ENCODE measurements at places on chromosomes 7 and 10.

- DNase-seq: no peak
These were observed 28.4 kb upstream of the CNPY1 start for GRCh38 chr7:155574556-155575290.

DNA sequence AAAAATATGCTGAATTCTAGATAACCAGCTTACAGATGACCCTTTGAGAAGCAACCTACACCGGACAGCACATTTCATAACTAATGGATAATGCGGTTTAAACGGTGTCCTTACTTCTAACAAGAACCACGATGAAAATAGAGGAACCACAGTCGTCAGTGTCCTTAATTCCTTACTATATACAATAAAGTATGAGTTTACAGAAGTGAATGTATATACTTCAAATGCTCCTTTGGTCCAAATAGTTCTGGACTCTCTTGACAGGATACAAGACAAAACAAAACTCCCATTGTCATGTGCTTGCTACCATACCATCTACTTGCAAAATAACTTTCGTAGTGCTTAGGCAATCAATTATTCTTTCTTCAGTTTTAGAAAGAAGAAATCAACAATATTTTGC, 2.4 kb downstream of the NAMPT start:
- DNase-seq: no peak

DNA sequence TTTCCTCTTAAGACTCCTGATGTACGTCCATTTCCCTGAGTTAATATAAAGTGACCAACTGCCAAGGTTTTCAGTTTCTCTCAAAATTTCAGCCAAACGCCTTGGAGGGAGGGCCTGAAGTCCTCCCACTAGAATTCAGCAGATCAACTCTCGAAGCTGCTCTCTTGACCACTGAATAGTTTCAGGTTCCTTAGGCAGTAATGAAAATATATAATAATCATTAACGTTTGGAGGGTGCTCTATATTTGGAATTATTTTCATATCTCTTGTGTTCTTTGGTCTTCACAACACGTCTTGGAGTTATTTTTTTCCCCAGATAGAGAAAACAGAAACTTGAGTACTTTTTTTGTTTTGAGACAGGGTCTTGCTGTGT, 123.6 kb upstream of the SFMBT2 start:
- no peak for DNase-seq

DNA sequence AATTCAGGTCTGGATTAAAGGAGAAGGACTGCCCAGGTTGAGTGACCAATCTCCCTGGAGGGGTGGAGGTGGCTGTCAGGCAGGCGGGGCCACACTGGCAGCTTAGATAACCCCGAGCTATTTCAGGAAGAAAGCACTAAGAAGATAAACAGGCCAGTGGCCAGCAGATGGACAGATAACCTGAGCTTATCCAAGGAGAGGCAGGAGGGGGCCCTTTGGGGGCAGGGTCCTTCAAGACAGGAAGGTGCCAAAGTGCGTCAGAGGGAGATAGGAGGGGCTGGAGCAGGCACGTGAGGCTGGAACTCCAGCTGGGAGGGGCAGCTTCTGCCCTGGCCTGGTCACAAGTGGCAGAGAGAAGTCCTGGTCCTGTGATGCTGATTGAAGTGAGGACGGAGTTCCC, 29.8 kb upstream of the PODXL start:
- no peak for DNase-seq

DNA sequence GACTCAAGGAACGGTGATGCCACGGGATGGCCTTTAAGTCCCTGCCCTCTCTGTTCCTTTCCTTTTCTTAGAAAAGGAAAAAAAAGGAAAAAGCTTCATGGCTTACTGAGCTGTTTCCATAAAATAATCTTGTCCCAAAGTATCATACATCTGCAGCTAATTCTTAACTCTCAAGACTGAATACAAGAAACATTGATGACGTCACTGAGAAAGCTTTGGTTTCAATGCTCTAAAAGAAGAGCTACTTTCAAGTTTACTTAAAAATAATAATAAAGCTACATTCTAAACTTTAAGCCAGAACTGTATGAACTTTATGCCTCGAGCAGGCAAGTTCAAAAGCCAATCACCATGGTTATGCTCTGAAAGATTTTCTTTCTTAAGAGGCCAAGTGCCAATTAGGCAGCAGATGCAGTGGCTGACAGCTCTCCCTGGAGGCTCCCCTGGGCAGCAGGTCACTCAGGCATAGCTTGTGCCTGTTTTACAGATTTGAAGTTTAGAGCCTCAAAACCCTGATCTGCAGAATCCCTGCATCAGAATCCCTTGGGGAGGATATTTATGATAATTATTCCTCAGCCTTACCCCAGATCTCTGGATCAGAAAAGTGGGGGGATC, 165.0 kb downstream of the CHN2 start:
- no peak for DNase-seq

- no peak for DNase-seq
These were observed 121.6 kb upstream of the SDK1 start for GRCh38 chr7:3179456-3179855.

GRCh38 chr10:124384591-124385190, 34.0 kb downstream of the OAT start:
- DNase-seq: no peak

DNA sequence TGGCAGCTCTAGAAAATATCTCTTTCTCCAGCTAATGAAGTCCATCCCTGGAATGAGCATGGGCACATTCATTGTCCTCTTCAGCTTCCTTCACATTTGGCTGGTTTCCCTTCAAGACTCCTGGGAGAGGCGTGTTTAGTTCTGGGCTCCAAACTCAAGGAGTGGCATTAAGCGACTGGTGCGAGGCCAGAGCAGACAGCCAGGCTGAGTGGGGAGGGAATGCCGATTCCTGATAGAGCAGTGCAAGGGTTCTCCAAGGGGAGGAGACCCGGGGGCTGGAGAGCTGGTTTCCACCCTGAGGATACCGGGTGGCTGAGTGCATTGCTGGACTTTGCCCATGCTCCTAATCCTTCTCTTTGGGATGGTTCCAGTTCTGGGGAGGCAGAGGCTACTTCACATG, 372.1 kb downstream of the RPS24 start:
- DNase-seq: no peak

GRCh38 chr10:58206251-58206650, 61.4 kb downstream of the IPMK start:
- DNase-seq: no peak

DNA sequence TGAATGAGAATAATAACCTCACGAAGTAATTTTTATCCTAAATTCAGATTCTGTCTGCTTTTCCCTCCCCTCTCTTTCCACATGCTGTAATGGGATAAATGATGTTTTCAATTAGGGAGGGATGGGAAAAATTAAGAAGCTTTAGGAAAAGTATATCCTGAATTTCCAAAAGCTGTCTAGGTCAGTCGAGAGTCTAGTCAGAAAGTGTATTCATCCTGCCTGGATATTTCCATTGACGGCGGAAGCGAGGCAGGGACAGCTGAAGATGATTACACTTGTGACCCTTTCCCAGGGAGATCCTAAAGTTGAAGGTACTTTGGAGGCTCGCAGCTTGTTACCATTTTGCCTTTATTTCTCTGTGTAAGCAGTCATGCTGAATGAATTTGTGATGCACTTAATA, 204.1 kb downstream of the ZNF365 start:
- DNase-seq: no peak

GRCh38 chr7:114084472-114085312, 165.9 kb upstream of the PPP1R3A start:
- no peak for DNase-seq

GRCh38 chr7:98284335-98285036, 3.0 kb downstream of the BRI3 start:
- DNase-seq: no peak

- no peak for DNase-seq
These were observed 90.0 kb downstream of the PROSER2 start for GRCh38 chr10:11913079-11913641.

DNA sequence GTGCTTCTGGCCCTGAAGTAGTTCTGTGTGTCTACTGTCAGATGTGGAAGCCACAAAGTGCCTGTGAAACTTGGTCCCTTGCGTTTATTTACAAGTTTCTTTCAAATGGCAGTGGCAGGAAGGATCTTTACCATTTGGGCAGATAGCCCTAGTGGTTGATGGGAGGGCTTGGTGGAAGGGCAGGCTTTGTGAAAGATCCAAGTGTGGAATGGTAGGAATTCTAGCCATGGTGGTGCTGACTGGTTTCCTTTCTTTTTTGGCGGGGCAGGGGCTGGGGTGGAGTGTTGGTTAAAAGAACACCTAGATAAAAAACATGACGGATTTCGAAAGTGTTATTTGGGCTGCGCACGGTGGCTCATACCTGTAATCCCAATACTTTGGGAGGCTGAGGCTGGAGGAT, 27.0 kb downstream of the AUTS2 start:
- no peak for DNase-seq

- no peak for DNase-seq
These were observed 287.8 kb upstream of the CDC14C start for GRCh38 chr7:48636391-48637015.

DNA sequence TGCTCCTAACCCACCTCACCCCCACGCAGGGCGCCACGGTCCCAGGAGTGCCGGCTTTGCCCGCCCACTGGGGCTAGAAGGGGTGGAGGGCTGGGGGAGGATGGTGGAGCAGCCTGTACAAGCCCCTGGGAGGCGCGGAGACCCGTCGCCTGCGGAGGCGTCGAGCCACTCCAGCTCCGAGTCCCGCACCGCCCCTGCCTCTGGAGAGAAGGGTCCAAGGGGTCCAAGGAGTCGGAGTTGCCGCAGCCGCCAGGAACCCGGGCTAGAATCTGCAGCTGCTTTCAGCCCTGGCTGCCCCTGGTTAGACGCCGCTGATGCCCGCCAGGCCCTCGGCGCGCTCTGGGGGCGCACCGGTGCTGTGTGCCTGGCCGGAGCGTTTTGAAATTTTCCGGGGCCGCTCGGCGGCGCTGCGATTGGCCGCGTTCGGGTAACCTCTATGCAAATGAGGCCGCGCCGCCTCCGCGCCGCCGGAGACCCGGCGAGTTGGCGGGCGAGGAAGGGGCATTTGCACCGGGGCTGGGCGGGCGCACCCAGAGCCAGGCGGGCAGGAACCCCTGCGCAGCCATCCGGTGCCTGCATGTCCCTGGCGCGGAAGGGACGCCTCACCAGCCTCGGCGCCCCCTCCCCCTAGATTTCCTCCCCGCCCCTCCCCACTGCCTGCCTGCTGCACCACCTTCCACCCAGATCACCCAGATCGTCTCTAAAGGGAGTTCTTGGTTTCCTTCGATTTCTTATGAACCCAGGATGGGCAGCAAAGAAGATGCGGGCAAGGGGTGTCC, at the start of gene HMX2:
TSS of gene HMX2 (plus strand) at position 502 of the 779 bp plus-strand sequence. CDS start at position 745, 243 bp downstream.
- DNase-seq: no peak

DNA sequence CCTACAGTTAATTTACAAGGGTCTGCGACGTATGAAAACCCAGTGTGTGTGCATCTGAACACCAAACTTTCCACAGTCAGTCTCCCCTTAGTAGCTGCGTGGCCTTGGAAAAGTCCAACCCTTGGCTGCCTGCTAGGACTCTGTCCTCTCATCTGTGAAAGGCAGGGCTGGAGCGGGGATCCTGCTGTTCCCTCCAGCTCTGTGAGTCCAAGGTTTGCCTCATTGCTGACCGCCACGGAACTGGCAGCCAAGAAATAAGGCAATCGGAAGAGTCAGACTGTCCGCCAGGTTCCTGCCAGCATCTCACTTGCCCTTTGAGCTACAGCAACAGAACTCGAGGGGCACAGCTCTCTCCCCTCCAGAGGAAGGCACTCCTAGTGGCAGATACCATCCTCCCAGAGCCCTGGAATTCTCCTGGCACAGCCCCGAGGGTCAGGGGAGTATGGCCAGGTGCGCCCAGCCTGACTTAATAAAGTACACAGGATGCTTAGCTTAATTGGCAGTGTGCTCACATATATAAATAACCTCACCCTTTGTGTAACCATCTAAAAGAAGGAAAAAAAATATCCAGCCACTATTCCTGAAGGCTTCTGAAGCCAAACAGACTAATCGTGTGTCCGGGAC, 530.1 kb upstream of the FOXK1 start:
- DNase-seq: no peak

- no peak for DNase-seq
These were observed 39.2 kb upstream of the PPP1R3C start for GRCh38 chr10:91672021-91672608.

DNA sequence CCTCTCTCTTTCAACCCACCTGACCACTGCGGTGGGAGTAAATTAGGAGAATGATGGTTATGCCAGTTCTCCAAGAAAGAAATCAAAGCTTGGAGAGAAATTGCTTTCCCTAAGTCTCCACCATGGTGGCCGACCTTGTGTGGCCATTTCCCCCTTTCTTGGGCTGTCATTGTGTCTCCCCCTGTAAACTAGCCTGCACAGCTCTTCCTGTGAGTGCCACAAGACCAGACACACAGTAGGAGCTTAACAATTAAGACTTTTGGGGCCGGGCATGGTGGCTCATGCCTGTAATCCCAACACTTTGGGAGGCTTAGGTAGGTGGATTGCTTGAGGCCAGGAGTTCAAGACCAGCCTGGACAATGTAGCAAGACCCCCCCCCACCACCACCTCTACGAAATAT, 18.9 kb upstream of the LIMK1 start:
- no peak for DNase-seq

DNA sequence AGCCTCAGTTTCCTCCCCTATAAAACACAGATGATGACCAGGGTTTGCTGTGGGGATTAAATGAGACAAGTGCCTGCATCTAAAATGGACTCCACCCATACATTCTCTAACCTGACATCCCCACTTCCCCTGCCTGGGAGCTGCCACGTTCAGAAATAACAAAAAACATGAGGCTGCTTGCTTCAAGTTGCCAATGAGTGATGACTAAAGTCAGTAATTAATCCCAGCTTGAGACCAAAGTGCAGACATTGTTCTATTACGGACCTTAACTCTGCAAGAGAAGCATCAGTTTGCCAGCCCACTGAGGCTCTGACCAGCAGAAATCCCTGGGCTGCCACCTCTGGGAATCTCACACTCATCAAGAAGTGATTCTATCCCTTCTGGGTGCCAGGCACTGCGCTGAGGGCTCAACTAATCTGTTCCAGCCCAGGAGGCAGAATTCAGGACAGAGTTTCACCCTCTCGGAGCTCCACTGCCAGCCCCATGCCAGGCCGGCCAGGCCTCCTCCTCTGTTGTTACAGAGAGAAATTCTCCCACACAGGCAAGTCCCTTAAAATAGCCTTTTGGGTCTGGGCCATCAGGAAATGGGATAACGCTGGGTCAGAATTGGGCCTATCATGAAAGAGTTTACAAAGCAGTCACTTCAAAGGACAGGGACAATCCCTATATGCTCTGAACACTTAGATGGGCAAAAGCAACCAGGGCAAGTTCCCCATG, 11.4 kb downstream of the SH3PXD2A start:
- no peak for DNase-seq

DNA sequence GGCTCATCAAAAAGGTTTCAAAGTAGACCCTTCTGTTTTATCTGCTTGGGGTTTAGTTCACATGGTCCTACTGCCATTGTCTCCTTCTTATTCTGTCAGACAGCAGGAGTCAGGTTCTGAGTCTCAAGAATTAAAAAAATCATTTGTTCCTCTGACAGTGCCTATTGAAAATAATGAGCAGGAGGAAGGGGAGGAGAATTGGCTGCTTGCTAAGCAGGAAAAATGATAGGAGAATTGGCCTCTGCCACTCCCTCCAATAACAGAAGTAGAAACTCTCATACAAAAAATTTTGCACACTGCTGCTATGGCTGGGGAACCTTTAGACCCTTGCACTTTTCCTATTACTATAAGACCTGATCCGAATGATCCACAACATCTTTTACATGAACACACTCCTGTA, 35.7 kb downstream of the OR13A1 start:
- no peak for DNase-seq

All from stimulated activated CD4-positive, alpha-beta T cell treated with anti-CD3 and anti-CD28 coated beads, Interleukin-4, amount 100 ng/mL, for 4 hours (primary cell).